ENCODE measurements at places on chromosomes 6 and 20. TPM values are rescaled to one million over a fixed set of nuclear protein-coding genes. Genes with fewer than 3 reads are reported as not detected.

The CPNE5 gene
- 31.9 TPM for total RNA-seq

The AVP gene
- not detected for total RNA-seq

The TRIM39 gene
- 6.9 TPM for total RNA-seq

The LHFPL5 gene
- total RNA-seq = not detected

The C20orf141 gene
- not detected for total RNA-seq

The HTR1E gene
- not detected for total RNA-seq

GRCh38 chr6:157825243-157825904 is 2.3 kb downstream of the SNX9 start:
- DNase-seq = no peak

DNA sequence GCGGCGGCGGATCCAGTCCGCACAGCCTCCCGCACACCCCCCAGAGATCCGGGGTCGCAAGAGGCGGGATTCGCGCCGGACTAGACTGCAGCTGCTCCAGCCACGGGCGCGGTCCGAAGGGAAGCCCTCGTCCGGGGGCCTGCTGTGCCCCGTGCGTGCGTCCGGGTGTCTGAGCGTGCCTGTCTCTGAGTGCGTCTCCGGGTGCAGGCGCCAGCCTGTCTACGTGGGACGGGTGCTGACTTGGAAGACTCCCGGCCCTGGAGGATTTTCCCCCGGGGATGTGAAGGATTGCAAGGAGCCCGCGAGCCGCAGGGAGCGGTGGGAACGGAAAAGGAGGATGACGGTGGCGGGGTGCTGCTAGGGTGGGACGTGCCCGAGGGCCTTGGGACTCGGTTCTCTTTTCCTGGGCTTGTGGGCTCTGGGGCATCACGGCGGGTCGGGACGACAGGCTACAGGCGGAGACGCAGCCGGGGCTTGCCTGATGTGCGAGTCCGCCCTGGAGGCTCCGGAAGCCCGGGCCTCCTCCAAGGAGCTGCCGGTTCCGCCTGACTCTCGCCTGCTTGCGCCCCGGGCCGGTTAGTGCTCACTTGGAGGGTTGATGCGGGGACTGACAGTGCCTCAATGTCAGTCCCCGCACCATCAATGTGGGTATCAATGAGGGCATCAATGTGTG is 5.7 kb downstream of the MAFB start:
- DNase-seq = peak; percentile 36

DNA sequence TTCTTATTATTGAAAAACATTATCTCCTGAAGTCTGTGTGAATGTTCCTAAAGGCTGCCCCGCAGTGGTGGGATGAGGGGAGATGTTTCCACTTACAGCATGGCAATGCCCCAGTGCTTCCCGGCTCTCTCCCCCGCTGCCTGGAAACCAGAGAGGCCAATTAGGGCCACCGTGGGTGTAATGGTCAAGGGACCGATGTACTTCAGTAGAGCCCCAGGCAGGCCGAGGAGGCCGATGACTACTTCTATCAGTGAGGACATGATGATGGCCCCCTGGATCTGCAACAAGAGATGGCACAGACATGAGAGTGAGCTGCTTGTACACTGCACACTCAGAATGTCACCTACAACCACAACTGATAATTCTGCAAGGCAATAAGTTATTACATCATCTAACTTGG is 117.8 kb downstream of the SLC23A2 start:
- no peak for DNase-seq

- no peak for DNase-seq
Measured at GRCh38 chr6:105072798-105073199, 107.0 kb downstream of the POPDC3 start.

DNA sequence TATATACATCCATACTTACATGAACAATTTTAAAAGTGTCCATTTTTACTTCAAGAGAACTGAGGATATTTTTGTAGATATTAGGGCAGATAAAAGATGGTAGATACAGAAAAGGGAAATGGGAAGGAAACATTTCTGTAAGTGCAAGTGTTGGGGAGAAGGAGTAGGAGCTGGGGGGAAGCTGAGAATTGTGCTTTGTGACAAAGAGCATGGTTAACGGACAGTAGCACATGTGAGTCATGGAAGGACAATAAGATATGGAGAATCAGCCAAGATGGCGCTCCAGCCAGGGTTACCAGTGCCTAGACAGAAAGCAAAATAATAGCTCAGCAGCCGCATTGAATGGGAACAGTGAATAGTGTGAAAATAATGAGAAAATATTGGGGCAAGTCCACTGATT is 12.7 kb upstream of the HLA-DRB1 start:
- no peak for DNase-seq

GRCh38 chr6:22333802-22334201 is 37.0 kb upstream of the PRL start:
- DNase-seq = no peak

GRCh38 chr6:13038315-13038714 is 290.0 kb downstream of the TBC1D7 start:
- no peak for DNase-seq

DNA sequence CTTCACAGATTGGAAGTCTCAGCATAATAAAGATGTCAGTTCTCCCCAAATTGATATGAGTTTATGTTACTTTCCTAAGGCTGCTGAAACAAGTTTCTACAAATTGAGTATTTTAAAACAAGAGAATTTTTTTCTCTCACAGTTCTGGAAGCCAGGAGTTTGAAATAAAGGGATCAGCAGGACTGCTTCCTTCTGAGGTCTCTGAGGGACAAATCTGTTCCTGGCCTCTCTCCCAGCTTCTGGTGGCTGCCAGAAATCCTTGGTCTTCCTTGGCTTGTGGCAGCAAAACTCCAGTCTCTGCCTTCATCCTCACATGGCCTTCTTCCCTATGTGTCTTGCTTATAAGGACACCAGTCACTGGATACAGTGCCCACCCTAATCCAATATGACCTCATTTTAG is 136.1 kb downstream of the TFAP2A start:
- DNase-seq = no peak

- no peak for DNase-seq
Measured at GRCh38 chr20:37954626-37955025, 51.7 kb downstream of the VSTM2L start.

DNA sequence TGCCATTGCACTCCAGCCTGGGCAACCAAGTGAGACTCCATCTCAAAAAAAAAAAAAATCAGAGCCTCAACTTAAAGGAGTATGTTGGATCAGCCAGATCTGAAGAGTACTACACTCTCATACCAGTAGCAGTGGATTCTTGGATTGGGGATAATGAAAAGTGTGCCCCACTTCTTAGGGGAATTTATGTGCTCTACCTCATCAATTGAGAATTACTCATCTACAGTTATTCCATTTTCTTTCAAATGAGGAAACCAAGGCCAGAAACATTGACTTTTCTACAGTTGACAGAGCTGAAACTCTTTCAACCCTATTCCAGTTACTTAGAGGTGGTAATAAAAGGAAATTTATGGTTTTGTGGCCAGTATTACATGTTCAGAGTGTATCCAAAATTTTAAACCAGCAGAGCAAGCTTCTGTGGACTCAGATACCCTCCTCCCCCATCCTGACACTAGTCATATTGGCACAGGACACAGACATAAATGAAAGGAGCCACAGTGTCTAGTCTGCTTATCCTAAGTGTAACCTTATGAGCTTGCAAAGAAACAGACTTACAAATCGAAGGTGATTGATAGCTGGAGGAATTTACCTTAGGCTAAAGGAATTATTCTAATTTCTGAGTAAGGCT is 51.2 kb downstream of the ORC3 start:
- DNase-seq = no peak

- no peak for DNase-seq
Measured at GRCh38 chr6:12039540-12040459, 27.7 kb downstream of the HIVEP1 start.

GRCh38 chr20:47124181-47124717 is 229.6 kb downstream of the EYA2 start:
- DNase-seq = peak; percentile 22

GRCh38 chr6:136786658-136787057 is 5.6 kb downstream of the MAP3K5 start:
- no peak for DNase-seq

- no peak for DNase-seq
Measured at GRCh38 chr20:20744170-20744725, 31.8 kb upstream of the RALGAPA2 start.

Data from heart left ventricle (tissue), 16 donors.